ENCODE measurements at places on chromosomes 7 and 10.

DNA sequence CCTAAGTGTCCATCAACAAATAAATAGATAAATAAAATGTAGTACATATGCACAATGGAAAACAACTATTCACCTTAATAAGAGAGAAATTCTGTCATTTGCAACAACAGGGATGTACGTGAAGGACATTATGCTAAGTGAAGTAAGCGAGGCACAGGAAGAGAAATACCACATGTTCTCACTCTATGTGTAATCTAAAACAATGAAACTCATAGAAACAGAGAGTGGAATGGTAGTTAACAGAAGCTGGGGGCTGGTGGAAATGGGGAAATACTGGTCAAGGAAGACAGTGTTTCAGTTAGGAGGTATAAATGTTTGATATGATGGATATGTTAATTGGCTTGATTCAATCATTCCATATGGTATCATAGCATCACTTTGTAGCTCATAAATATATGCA lies 43.1 kb downstream of the ARL4A start:
- DNase-seq = no peak

- DNase-seq = no peak
Measured at GRCh38 chr7:46725136-46725535, 804.1 kb upstream of the IGFBP3 start.

GRCh38 chr10:67780759-67781538 lies 57.0 kb downstream of the DNAJC12 start:
- DNase-seq = no peak

- no peak for DNase-seq
Measured at GRCh38 chr7:24665564-24666294, 91.5 kb downstream of the GSDME start.

GRCh38 chr7:13139436-13139835 lies 452.0 kb downstream of the ARL4A start:
- no peak for DNase-seq

DNA sequence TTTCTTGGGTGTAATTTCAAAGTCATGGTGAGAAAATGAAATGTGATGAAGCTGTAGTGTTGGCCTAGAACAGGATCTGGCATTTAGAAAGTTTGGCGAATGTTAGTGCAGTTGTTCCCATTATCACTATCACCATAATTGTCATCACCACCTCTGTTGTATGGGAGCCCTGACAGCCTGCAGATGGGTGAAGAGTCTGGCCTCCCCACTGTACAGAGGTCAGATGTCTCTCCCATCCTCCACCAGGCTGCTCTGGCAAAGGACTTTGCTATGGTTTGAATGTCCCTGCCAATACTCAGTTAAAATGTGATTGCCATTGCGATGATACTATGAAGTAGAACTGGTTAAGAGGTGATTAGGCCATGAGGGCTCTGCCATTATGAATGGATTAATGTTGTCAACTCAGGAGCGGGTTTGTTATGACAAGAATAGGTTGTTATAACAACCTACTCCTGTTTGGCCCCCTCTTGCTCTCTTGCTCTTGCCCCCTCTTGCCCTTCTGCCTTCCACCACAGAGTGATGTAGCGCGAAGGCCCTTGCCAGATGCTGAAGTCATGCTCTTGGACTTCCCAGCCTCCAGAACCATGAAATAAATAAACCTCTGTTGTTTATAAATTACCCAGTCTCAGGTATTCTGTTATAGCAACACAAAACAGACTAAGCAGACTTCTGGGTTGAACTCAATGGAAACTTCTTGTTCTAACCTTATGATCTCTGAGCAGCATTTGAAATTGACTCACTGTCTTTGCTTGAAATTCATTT lies 90.0 kb downstream of the GRK5 start:
- no peak for DNase-seq

GRCh38 chr10:62108759-62109586 lies 159.7 kb downstream of the RTKN2 start:
- DNase-seq = no peak

GRCh38 chr7:2760098-2760889 lies 72.3 kb downstream of the AMZ1 start:
- DNase-seq = no peak

GRCh38 chr7:45180084-45180986 lies 22.7 kb downstream of the RAMP3 start:
- no peak for DNase-seq

DNA sequence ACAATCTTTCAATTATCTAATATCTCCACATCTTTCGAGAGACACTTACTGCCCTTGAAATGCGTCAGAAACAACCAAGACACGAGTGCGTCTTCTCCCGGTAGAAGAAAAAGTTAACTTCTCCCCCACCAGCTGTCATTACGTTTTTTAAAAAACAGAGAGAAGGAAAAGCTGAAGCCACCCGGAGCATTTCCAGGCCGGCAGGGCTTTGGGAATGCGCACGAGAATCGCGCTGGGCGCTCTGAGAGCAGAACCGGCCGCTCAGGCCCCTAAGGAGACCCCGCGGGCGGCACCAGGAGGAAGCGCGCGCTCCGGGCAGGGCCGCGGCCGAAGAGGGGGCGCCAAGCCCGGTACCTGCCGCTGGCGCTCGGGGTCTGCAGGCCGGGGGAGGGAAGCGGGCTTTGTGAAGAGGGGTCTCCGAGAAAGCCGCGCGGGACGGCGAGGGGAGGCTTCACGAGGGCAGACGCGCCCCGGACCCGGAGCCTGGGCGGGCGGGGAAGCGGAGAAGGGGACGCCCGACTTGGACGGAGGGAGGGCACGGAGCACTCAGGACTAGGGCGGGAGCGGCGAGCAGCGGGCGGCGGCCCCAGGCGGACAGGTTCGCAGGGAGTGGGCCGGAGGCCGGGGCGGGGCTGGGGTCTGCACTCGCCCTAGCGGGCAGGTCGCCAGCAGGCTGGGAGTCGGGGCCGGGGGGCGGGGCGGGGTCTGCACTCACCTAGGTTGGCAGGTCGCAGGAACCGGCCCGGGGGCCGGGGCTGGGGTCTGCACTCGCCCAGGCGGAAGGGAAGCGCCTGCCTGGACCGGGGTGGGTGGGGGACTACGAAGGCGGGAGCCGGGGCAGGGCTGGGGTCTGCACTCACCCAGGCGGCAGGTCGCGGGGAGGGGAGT lies 932 bp downstream of the ESYT2 start:
- DNase-seq = no peak

DNA sequence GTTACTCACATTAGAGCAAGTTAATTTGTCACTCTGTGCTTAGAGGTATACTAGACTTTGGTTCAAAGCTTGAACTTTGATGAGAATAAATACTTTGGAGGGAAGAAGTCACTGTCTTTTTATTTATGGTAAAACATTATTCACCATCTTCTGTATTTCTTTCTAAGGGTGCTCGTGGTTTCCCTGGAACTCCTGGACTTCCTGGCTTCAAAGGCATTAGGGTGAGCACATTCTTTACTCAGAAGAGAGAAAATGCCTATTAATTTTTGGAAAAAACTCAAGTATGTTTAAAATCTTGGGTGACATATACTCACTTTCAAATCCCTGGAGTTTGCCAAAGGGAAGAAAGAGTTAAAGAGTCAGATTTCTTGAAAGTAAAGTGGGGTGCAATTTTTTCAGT lies 10.8 kb downstream of the COL1A2 start:
- no peak for DNase-seq

GRCh38 chr10:47440207-47440606 lies 43.7 kb downstream of the ANXA8 start:
- DNase-seq = no peak

DNA sequence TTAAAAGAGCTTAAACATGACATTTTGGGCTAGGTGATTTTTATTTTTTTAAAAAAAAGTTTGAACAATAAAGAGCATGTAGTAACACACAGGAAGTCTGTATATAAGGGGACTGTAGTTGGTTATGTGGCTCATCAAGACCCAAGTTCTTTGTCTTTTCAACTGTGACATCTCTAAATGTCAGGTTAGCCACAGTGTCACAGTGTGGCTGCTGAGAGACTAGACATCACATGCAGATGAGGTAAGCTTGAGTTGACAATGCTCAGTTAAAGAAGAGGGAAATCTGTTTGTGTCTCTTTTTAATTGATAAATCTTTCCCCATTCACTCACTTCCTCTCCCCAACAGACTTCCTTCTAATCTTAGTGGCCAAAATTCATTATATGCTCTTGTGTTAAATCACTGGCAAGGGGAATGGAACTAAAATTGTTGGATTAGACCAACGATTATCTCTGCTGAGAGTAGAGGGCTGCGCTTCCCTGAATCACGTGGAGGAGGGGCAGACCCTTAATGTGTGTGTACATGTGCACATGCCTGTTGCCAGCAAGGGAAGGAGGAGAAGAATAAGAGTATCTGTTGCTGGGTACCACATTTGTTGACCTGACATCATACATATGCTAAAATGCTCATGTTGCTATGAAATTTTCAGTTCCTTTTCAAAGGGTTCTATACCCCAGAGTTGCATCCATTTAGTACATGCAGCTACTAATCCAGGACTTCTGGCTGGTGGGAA lies 78.3 kb downstream of the MMRN2 start:
- DNase-seq = no peak

GRCh38 chr10:77168161-77168560 lies 469.4 kb downstream of the KCNMA1 start:
- DNase-seq = no peak

DNA sequence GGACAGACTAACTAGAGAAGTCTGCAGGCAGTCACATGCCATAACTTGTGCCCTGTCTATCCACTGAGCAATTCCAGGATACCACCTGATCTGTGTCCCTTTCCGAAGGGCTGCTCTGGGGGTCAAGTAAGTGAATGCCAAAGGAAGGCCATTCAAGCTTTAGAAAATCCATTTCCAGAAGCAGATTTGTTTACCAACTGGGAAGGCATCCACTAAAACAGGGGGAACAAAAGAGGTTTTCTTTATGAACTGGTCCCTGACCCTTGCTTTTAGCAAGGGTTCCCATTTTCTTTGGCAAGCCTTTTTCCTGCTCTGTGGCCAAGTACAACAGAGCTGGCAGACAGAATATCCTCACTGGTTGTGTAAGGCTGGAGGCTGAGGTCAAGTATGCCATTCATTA lies 36.5 kb downstream of the ITPRID1 start:
- DNase-seq = no peak

DNA sequence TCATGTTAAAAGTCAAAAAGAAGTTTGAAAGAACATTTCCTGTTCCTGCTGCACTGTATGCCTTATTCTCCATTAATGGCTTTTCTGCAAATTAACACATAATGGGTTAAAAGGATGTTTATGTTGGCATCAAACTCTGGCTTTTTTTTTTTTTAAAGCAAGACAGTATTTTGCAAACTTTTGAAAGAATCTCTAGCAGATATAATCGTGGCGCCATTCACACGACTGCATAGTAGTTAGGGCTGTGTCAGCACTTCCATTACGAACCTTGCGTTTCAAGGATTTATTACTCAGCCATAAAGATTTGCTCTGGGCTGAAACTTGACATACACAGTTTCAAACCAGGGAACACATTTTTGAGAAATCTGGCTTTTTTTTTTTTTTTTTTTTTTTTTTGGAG lies 207.8 kb downstream of the DYNC1I1 start:
- no peak for DNase-seq

GRCh38 chr7:75642810-75643486 lies 95.8 kb downstream of the HIP1 start:
- DNase-seq = peak; percentile 21

GRCh38 chr10:126950401-126951105 lies 45.3 kb downstream of the DOCK1 start:
- DNase-seq = no peak

DNA sequence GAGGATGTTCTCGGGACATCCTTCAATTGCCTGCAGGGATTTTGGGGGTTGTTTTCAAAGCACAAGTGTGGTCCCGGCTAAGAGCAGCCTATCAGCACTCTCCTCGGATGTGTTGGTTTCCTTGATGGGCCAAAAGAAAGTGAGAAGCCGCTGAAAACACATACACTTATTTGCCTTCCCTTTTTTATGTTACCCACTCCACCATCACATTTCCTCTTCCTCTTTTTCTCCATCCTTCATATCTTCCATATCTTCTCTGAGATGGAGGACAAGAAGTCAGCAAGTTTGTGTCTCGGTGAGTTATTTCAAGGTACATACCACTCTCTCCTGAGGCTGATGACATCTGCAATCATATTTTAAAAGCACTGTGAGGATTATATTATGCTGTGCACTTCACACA lies 64.0 kb downstream of the ZNF33B start:
- no peak for DNase-seq

DNA sequence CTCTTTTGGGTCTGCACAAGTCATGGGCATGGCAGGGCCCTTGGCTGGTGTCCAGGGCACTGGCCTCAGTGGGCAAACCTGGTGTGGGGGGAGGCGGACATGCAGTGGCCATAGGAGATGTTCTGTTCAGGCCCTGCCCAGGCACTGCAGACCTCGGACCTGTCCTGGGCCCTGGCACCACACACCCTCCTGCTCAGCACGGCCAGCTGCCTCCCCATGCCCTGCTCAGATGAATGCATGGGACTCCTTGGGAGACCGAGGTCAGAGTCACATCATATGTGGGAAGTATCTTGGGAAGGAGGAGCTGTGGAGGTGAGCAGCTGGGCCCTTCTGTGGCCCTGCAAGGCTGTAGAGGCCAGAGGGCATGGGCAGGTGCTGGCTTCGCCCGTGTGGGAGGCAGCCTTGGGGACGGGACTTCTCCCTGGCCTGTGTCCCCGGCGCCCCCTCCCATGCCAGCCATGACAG lies 130.8 kb downstream of the VIPR2 start:
- DNase-seq = no peak

GRCh38 chr10:51653025-51653424 lies 46.4 kb downstream of the CSTF2T start:
- DNase-seq = no peak

- DNase-seq = no peak
Measured at GRCh38 chr10:3738855-3739350, 46.1 kb downstream of the KLF6 start.

DNA sequence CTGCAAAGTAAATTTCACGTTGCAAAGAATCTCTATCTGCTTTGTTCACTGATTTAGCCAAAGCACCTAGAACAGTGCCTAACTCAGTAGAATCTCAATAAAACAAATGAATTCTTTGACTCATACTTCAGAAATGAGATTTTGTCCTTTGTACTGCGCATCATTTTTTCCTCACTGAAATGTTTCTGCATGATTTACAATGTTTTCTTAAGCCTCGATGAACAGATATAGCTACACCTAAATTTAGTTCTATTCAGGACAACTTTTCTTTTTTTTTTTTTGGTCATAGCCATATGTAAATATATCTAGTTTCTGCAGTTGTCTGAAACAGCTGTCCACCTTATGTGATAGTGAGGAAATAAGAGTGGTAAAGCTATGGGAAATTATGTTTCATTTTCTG lies 15.3 kb downstream of the GNAT3 start:
- DNase-seq = no peak

- DNase-seq = no peak
Measured at GRCh38 chr10:77700086-77700485, 62.5 kb upstream of the KCNMA1 start.

DNA sequence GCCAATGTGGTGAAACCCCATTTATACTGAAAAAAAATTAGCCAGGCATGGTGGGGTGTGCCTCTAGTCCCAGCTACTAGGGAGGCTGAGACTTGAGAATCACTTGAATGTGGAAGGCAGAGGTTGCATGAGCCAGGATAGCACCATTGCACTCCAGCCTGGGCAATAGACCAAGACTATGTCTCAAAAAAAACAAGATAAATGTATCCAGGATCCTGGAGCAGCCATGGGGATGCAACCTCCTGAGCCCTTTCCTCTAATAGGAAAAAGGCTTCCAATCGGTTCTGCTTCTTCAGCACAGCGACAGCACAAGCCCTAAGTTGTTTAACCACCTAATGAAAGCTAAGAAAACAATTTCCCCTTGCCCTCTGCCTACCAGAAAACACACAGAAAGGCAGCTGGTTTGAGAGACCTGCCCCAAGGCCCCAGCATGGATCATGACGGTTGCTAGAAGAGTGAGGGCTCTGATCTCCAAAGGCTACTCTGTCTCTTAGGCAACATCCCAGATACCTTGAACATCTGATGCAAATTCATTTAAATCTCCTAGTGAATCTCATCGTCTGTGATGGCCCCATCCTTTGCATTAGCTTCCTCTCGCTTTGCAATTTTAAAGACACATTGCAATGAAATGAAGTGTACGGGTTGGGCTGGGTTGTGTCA lies 220.8 kb downstream of the ARHGAP21 start:
- no peak for DNase-seq
